ENCODE measurements at places on chromosomes 5 and 9.

DNA sequence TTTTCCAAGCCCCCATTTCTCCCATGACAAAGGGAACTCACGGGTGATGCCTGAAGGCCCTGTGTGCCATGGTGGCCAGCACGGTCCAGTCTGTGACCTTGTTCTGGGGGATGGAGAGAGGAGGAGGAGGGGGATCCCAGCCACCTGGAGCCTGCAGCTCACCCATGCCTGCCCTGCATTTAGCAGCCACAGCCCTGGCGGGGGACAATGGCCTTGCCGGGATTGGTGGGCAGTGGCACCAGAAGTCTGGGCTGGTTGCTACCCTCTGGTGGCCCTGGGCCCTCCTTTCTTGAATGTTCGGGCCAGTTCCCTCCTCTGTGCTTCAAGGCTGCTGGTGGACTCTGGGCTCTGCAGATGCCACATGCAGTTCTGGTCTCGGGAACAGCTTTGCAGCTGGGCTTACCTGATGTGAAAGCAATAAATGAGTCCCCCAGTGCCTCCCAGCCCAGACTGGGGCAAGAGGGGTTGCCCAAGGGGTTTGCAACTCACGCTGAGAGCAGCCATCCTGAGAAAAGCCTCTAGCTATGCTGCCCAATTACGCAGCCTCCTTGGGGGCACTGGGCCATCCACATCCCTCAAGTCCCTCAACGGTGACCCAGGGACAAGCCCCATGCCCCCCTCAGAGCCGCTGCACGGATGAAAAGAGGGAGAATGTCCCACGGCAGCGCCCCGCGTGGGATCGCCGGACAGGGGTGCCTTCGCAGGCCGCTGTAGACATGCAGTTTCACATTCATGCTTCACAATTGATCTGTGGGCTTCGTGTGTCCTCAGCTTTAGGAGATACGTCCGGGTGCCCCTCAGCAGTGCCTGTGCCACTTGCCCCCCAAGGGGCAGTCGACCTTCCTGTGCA, 49.2 kb upstream of the FCN1 start:
- DNase-seq: no peak

DNA sequence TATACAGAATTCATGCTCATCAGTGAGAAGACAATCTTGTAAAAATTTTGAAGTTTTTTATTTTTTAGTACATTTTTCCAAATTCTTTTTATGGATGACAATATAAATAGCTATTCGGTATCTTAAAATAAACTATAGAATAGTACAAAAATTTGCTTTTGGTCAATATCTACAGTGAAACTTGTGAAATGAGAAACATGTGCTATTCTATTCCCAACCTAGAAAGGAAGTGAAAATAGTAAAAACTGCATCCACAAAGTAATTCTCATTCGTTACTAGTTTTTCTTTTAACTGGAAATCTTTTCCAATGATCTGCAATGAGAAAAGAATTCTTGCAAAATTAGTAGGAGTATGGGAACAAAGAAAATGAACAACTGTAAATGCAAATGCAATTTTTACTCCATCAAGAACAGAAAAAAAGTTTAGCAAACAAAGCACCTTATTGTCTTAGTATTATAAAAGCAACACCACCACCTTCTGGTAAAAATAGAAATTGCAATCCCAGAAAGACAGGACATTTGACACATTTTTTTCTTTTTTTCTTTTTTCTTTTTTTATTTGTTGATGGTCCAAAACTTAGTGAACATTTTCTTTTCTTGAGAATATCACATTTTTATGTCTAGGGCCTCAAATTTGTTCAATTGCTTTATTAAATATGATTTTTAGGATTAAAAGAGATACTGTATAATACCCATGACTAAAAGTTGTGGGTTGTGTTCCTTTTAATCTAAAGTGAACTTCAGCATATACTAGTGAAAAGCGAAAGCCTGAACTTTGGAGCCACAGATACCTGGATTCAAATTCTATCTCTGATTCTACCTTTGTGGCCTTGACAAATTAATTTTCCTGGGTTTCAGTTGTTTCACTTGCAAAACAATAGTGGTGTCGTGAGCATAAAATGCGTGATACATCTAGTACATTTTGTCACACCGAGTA, 72.3 kb downstream of the SLCO4C1 start:
- no peak for DNase-seq

GRCh38 chr5:68730220-68730978, 363.4 kb upstream of the SLC30A5 start:
- DNase-seq: peak; percentile 18

GRCh38 chr9:4936277-4936676, 48.8 kb upstream of the JAK2 start:
- no peak for DNase-seq

GRCh38 chr9:81635521-81636254, 53.7 kb downstream of the TLE1 start:
- no peak for DNase-seq

DNA sequence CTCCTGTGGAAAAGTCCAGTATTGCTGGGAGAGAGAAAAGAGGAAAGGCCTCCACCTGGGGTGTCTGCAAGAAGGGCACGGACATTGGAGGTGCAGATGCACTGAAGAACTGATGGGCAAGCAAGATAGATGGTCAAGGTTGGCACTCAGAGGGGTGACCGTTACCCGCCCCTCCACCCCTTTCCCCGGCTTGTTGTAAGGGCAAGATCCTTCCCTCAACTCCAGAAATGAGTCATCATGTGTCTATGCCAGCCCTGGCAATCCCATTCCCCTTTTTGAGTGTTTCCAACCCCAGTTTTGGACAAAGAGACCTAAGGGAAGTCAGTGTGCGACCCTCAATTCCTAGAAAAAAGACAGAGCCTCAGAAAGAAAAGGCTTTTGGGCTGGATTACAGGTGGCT, 34.9 kb upstream of the ATP6V1G1 start:
- no peak for DNase-seq

DNA sequence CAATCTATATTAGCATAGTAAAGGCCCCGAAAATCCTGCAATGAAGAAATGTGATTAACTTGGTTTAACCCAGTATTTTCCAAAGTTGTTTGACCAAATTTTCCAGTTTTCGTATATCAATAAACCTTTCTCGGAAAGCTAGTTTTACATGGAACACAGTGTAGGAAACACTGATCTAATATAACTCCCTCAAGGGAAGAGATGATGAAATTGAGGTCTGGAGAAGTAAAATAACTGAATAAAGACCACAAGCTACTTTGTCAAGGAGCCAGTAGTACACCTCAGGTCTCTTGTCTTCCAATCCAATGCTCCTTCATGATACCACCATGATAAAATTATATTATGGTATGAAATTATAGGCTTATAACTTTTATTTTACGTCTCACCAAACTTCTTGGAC, 118.1 kb upstream of the TARS1 start:
- no peak for DNase-seq

DNA sequence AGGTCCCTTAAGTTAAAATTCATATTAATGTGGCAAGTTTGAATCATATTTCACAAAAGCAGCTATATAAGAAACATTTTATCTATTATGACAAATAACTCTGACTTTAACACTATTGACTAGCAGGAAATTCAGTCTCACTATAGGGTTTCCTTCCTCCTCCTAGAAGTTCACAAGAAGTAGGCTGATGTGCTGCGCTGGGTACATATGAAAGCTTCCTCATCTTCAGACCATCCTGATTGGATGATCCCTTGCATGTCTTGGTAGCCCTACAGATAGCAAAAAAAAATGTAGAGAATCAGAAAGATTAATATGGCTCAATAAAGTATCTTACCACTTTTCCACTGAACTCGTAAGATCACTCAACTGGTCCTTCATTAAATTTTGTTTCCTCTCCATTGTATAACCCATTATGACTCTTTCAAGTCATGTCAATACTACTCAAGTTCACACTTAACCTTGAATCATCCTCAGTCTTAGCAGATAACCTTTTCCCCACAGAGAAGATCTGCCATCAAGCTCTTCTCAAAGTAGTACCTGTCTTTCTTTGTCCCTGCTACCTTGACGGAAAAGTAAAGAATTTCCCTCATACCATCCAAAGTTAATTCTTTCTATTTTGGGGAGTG, 11.5 kb upstream of the PSIP1 start:
- DNase-seq: no peak

GRCh38 chr5:147169399-147169798, 65.4 kb upstream of the STK32A start:
- no peak for DNase-seq

GRCh38 chr9:98657897-98658296, 50.8 kb downstream of the GABBR2 start:
- DNase-seq: no peak

DNA sequence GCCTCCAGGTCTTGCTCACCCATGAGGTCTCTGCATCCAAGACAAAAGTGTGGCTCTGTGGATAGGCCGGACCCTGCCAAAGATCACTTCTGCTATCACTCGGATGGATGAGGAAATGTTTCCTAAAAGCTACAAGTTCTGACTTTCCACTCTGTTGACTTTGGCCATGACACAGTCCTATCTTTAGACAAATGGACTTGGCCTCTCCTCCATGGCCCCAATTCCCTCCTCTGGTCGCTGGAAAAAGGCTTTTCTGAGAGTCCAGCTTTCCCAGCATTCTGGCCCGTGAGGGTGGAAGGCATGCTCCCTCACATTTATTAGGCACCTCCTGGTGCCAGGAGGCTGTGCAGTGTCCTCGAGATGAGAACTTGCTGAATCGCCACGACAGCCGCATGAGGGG, 83.1 kb downstream of the COL27A1 start:
- DNase-seq: peak; percentile 45

DNA sequence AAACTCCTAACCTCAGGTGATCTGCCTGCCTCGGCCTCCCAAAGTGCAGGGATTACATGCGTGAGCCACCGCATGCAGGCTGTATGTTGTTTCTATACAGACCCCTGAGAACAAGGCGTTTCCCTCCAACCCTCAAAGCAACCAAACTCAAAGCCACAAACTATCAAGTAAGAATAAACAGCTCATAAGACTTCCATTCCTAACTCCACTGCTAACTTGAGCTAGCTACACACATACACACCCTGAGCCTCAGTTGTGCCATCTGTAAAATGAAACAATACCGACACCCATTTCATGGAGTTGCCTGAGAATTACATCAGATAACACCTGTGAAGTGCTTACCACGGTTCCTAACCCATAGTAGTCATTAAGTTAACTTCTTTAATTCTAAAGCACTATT, 70.8 kb downstream of the SERINC5 start:
- DNase-seq: no peak

- DNase-seq: peak; percentile 86
These were observed 7.9 kb downstream of the CCL21 start for GRCh38 chr9:34701769-34702736.

- no peak for DNase-seq
These were observed 101.4 kb downstream of the PPARGC1B start for GRCh38 chr5:149831492-149831891.

DNA sequence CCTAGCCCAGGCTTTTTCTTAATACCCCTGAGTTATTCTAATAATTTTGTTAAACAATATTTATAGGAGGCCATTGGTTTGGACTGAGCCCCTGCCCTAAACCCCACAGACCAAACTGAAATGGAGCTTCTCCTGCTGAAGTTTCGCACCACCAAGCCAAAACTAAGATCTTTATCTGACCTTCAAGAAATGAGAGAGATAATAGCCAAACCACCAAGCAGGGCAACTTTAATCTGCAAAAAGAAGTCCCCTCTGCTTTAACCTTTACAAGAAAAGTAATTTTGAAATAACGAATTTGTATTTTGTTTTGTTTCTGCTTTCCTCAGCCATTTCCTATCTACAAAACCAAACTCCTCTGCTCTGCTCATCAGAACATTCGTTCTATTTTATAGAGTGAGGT, 125.5 kb downstream of the PIK3R1 start:
- no peak for DNase-seq

DNA sequence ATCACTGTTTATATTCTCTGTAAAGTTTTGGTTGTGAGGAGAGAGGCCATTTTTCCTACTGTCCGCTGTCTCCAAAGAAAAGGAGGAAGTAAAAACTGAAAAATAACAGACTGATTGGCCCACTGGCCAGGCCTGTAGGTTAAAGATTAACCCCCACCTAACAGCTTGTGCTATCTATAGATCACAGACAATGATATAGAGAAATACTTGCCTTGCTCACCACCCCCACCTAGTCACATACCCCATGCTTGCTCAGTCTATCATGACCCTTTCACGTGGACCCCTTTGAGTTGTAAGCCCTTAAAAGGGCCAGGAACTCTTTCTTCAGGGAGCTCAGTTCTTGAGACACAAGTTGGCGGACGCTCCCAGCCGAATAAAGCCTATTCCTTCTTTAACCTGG, 357.4 kb downstream of the PRDM9 start:
- no peak for DNase-seq

GRCh38 chr9:104765138-104765537, 1.2 kb downstream of the NIPSNAP3B start:
- no peak for DNase-seq

- DNase-seq: no peak
These were observed 71.3 kb downstream of the RASEF start for GRCh38 chr9:82991671-82992070.

DNA sequence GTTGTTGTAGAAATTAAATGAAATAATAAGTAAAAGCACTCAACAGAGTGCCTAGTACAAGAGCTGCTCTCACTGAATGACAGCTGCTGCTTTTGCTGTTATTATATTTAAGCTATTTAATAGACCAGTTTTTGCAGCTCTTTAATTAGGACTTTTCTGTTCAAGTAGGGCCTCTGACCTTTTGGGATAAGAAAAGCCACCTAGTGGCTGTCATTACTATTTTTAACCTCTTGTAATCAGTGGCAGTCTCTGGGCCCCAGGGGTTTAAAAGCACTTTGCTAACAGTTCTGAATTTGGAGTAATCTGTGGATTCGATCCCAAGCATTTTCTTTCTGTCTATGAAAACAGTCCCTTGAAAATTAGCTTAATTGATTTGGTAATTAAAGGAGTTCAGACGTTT, 121.1 kb downstream of the NUDT12 start:
- DNase-seq: no peak

DNA sequence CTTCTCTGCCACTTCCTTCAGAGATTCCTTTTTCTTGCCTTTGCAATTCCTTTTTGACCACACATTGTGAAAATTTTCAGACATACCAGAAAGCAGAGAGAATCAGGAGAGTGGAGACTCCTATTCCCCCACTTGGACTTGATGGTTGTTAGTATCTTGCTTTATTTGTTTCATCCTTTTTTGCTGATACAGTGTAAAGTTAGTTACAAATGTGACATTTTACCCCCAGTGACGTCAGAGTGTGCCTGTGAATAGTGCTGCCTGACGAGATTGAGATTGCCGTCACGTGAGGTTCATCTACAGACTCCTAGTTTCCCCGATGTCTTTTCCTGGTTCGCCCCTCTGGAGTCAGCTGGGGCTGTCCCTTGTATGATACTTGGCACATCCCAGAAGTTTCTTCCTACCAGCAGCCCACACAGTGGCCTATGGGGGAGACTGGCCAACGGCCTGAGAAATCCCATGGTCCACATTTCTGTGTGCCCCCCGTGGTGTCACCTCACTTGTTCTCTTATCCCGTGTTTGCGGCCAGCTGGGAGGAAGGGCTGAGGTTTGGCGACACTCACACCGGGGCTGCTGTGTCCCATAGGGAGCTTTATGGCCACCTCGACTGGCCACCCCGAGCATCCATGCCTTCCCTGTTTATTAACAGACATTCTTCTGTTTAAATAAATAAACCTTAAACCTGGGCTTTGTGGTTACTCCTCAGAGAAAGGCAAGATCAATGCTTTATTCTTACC, 48.2 kb upstream of the CACNA1B start:
- no peak for DNase-seq

All from left ventricle myocardium inferior (tissue), 1 donor.